ENCODE measurements at places on chromosomes 11 and 22. TPM values are rescaled to one million over a fixed set of nuclear protein-coding genes. Genes with fewer than 3 reads are reported as not detected.

- no peaks in the 10 kb centered on the region for H3K36me3 ChIP-seq
- no peak for DNase-seq
- no peak overlapping the region for H3K4me3 ChIP-seq
- peaks cover 5% of the 10 kb centered on the region for H3K4me1 ChIP-seq
- H3K27ac ChIP-seq, result no peak overlapping the region
Measured at GRCh38 chr11:109814824-109815223, 278.4 kb upstream of the ZC3H12C start.

The CCDC157 gene
- total RNA-seq, result 1.1 TPM

The GLYAT gene
- total RNA-seq, result not detected

The HBG2 gene
- not detected for total RNA-seq

- DNase-seq, result no peak
- H3K4me1 ChIP-seq, result no peaks in the 10 kb centered on the region
- H3K27ac ChIP-seq, result no peak overlapping the region
- no peaks in the 10 kb centered on the region for H3K27me3 ChIP-seq
Measured at GRCh38 chr11:100984668-100985067, 144.9 kb downstream of the PGR start.

DNA sequence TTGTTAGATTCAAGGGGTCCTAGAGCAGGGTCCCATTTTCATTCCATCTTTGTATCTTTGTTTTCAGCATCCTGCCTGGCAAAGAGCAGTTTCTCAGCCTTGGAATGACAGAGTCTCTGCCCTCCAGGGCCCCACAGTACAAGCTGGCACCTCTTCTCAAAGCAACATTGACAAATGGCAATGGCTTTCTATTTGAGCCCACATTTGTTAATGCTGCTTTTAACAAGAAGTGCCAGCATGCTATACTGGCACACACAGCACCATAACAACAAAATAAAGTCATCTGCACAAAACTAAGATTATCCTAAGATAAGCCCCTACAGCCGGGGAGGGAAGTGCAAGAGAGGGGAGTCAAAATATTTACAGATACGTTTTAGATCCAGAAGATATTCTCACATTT lies 309.7 kb upstream of the C11orf87 start:
- no peak overlapping the region for H3K27ac ChIP-seq
- no peak for DNase-seq
- H3K36me3 ChIP-seq, result no peaks in the 10 kb centered on the region
- no peaks in the 10 kb centered on the region for H3K4me1 ChIP-seq
- H3K4me3 ChIP-seq, result no peak overlapping the region

DNA sequence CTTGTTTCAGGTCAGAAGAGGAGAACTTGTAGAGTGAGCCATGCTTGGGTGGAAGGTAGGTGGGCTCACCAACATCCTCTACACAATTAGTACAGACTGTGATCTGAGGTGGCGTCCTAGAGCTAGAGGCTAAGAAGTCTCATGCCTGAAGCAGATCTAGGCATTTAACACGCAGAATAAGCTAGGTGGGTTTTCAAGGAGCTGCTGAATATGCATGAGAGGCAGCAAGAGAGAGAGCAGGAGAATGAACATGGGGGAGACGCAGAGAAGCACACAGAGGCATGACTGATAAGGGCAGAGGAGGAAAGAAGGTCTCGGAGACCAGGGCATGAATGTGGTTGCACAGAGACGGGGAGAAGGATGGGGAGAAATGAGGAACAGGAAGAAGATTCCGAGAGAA lies 36.8 kb upstream of the JAM3 start:
- no peak overlapping the region for H3K27ac ChIP-seq
- no peak for DNase-seq
- H3K27me3 ChIP-seq, result no peaks in the 10 kb centered on the region
- H3K4me3 ChIP-seq, result no peak overlapping the region

DNA sequence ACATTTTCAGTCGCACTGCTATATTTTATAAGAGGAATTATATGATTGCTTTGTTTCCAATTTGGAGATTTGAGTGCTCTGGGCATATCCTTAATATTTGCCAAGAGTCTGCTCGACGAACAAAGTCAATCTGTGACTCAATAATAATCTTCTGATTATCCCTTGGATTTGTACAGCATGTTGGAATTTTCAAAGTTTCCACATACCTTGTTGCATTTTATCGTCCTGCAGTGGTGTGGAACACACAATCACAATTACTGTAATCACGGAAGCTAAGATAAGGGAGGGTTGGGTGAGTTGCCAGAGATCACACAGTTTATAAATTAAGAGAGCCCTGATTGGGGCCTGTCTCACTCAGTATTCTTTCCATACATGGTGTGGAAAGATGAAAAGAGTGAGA lies 189.3 kb downstream of the GUCY1A2 start:
- no peaks in the 10 kb centered on the region for H3K27me3 ChIP-seq
- no peaks in the 10 kb centered on the region for H3K36me3 ChIP-seq
- H3K4me3 ChIP-seq, result no peak overlapping the region
- no peak overlapping the region for H3K27ac ChIP-seq
- DNase-seq, result no peak
- no peaks in the 10 kb centered on the region for H3K4me1 ChIP-seq

GRCh38 chr11:2899080-2899783 lies 13.7 kb upstream of the CDKN1C start:
- no peak overlapping the region for H3K4me3 ChIP-seq
- H3K4me1 ChIP-seq, result peaks cover 33% of the 10 kb centered on the region
- no peak overlapping the region for H3K27ac ChIP-seq
- peaks cover 2% of the 10 kb centered on the region for H3K36me3 ChIP-seq

The MOV10L1 gene
- not detected for total RNA-seq

Data from activated naive CD4-positive, alpha-beta T cell treated with anti-CD3 and anti-CD28 coated beads for 36 hours (primary cell).